Panc1 (cell line): ENCODE measurements at places on chromosomes 4 and X. TPM values are rescaled to one million over a fixed set of nuclear protein-coding genes. Genes with fewer than 3 reads are reported as not detected.
A peak's percentile ranks its signal among the peaks of the same experiment; 100 is the strongest.

GRCh38 chr4:174201871-174202270 lies 81.6 kb downstream of the FBXO8 start:
- no peak for DNase-seq
- H3K27me3 ChIP-seq = no peaks in the 10 kb centered on the region
- H3K27ac ChIP-seq = no peak overlapping the region
- H3K36me3 ChIP-seq = no peaks in the 10 kb centered on the region
- no peaks in the 10 kb centered on the region for H3K4me1 ChIP-seq

- no peaks in the 10 kb centered on the region for H3K36me3 ChIP-seq
- no peaks in the 10 kb centered on the region for H3K27me3 ChIP-seq
- no peak for DNase-seq
- H3K27ac ChIP-seq = no peak overlapping the region
- H3K4me1 ChIP-seq = no peaks in the 10 kb centered on the region
Measured at GRCh38 chr4:189436207-189436606, 504.5 kb upstream of the FRG1 start.

DNA sequence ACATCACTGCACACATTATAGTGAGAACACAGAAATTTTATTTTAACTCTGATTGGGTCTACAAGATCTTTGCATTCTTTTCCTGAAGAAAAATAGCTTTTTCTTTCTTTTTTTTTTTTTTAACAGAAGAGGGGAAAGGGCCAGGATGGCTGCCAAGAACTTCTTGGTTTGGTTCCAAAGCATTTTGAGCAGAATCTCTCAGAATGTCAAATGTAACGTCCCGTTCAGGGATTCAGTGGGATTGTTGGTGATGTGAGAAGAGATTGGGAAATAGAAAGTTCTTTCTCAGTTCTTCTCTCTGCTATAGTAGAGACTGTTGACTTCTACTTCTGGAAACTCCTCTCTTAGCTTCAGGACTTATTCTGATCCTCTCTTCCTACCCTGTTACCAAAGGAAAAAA lies 70.9 kb upstream of the CBR4 start:
- peaks cover 15% of the 10 kb centered on the region for H3K4me1 ChIP-seq
- DNase-seq = no peak
- H3K36me3 ChIP-seq = no peaks in the 10 kb centered on the region
- H3K4me3 ChIP-seq = no peak overlapping the region
- no peaks in the 10 kb centered on the region for H3K27me3 ChIP-seq
- peak overlapping the region; percentile 44 for H3K27ac ChIP-seq

GRCh38 chr4:80265571-80266252 lies 752 bp upstream of the FGF5 start:
- H3K27me3 ChIP-seq = peaks cover 10% of the 10 kb centered on the region
- H3K4me3 ChIP-seq = peak overlapping the region; percentile 80
- H3K4me1 ChIP-seq = no peaks in the 10 kb centered on the region
- H3K36me3 ChIP-seq = no peaks in the 10 kb centered on the region

DNA sequence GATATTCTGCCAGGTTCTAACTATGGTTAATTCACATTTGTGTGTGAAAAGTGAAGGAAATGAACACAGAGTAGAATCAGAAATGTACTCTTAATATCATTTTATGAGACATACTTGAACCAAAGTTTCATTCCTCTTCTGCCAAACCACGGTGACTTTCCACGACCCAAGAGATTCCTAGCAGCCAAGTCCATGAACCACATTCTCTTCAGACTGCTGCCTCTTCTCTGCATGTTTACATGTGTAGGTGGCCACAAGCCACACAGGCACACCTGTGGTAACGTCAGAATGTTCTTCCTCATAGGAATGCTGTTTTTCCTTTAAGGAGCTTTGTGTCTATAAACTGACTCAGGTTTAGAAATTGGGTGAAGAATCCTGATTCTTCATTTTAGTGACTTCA lies 1411.2 kb downstream of the RAPGEF2 start:
- no peak for DNase-seq
- no peak overlapping the region for H3K27ac ChIP-seq
- no peaks in the 10 kb centered on the region for H3K4me1 ChIP-seq
- no peaks in the 10 kb centered on the region for H3K27me3 ChIP-seq
- no peaks in the 10 kb centered on the region for H3K36me3 ChIP-seq

DNA sequence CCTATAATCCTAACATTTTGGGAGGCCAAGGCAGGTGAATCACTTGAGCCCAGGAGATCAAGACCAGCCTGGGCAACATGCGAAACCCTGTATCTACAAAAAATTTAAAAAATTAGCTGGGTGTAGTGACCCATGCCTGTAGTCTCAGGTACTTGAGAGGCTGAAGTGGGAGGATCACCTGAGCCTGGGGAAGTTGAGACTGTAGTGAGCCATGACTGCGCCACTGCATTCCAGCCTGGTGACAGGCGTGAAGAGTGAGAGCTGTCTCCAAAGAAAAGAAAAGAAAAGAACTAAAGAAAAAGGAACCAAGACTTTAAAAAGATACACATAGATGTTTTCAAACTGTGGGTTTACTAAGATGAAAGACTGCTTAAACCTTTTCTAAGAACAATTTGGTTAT lies 129.0 kb downstream of the SPCS3 start:
- H3K4me1 ChIP-seq = no peaks in the 10 kb centered on the region
- no peaks in the 10 kb centered on the region; the same call in 1 of the 2 replicates for H3K36me3 ChIP-seq
- no peaks in the 10 kb centered on the region for H3K27me3 ChIP-seq
- H3K4me3 ChIP-seq = no peak overlapping the region
- no peak for DNase-seq
- no peak overlapping the region for H3K27ac ChIP-seq

DNA sequence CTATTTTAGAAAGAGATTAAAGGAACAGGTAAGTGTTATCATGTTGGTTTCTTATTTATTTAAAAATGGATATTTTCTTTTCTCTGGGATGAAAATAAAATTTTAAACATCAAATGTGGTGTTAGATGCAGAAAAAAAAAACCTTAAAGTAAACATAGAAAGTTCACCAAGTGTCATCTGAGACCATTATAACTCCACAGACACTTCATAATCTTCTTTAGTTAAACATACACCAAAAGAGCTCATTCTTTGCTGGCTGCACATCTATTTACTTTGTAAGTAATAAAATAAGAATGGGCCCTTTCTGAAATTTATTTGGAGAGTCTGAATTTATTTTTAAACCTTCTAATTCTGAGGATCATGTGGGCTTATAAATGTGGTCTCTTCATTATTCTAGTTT lies 460.7 kb upstream of the CTSO start:
- no peaks in the 10 kb centered on the region for H3K36me3 ChIP-seq
- H3K27me3 ChIP-seq = no peaks in the 10 kb centered on the region
- no peak for DNase-seq
- H3K4me1 ChIP-seq = no peaks in the 10 kb centered on the region

DNA sequence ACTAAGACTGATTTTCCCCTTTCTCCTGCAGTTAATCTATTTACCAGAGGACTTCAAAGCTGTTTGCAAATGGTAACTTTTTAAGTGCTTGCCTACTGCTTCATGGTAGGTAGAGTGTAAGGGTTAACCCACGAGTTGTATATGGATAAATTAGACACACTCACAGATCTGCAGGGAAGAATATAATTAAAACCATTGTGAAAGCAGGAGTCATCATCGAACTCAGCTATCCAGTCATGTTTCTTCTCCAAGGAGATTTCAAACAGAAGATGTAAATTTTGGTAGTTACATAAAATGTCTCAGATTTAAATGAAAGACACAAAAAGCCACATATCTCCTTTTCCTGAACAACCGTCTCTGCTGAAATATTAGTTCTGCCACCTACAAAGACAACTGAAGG lies 549 bp upstream of the XG start:
- no peak overlapping the region for H3K27ac ChIP-seq
- no peaks in the 10 kb centered on the region for H3K4me1 ChIP-seq
- no peaks in the 10 kb centered on the region for H3K27me3 ChIP-seq
- DNase-seq = no peak
- H3K4me3 ChIP-seq = no peak overlapping the region
- no peaks in the 10 kb centered on the region for H3K36me3 ChIP-seq

DNA sequence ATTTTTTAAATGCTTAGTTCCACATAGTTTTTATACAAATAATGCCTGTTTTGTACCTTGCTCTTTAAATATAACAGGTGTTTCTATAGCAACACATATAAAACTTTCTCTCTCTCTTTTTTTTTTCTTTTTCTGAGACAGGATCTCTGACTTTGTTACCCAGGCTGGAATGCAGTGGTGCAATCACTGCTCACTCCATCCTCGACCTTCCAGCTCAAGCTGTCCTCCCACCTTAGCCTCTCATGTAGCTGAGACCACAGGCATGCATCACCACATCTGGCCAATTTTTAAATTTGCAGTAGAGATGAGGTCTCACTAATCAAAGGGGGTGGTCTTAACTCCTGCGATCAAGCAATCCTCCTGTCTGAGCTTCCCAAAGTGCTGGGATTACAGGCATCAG lies 18.3 kb upstream of the SULT1E1 start:
- H3K27ac ChIP-seq = no peak overlapping the region
- H3K4me1 ChIP-seq = no peaks in the 10 kb centered on the region

DNA sequence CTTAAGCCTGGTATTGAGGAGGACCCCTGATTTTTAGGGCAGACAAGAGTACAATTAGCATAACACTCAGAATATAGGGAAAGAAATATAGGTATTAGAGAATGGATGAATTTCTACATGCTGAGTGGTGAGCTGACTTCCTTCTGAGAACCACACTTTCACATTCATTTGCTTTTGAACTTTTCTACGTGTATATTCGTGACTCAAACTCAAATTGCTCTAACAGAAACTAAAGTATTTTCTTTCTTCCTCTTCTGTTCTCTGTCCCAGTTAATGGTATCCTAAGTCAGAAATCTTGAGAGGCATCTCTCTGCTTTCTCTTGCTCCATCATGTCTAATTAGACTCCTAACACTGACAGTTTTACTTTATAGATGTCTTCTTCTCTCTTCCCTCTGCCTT lies 103.2 kb upstream of the CITED1 start:
- H3K27ac ChIP-seq = no peak overlapping the region
- no peak for DNase-seq
- no peaks in the 10 kb centered on the region for H3K36me3 ChIP-seq
- H3K27me3 ChIP-seq = no peaks in the 10 kb centered on the region
- H3K4me1 ChIP-seq = no peaks in the 10 kb centered on the region

DNA sequence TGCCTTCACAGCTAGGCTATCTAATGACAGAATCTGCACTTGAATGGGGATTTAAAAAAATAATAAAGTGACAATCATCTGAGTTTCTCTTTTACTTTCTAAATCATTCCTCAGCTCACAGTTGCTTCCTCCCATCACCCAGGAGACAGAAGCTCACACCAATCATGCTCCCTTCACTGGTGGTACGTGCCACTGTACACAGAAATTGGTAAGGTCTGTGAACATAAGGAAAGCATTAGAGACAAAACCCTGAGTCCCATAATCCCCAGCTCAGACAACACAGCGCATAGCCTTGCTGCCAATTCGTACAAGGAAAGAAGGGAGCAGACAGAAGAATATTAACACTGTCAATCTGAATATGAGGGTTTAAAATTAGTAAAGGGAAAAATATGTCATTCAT lies 133.1 kb downstream of the IDS start:
- H3K27ac ChIP-seq = no peak overlapping the region
- DNase-seq = no peak
- H3K36me3 ChIP-seq = no peaks in the 10 kb centered on the region
- H3K27me3 ChIP-seq = no peaks in the 10 kb centered on the region

- H3K36me3 ChIP-seq = no peaks in the 10 kb centered on the region
- no peak for DNase-seq
Measured at GRCh38 chr4:137203601-137204000, 328.7 kb downstream of the PCDH18 start.

- H3K27me3 ChIP-seq = no peaks in the 10 kb centered on the region
- H3K36me3 ChIP-seq = no peaks in the 10 kb centered on the region
- no peak overlapping the region for H3K4me3 ChIP-seq
- no peaks in the 10 kb centered on the region for H3K4me1 ChIP-seq
- H3K27ac ChIP-seq = no peak overlapping the region
Measured at GRCh38 chr4:19329631-19330030, 922.1 kb upstream of the SLIT2 start.

GRCh38 chrX:150365051-150365989 lies 2.2 kb downstream of the MAMLD1 start:
- H3K27me3 ChIP-seq = peaks cover 4% of the 10 kb centered on the region
- H3K4me3 ChIP-seq = peak overlapping the region; percentile 51
- peaks cover 8% of the 10 kb centered on the region; the same call in 1 of the 2 replicates for H3K4me1 ChIP-seq
- DNase-seq = no peak

- no peaks in the 10 kb centered on the region for H3K27me3 ChIP-seq
- no peaks in the 10 kb centered on the region for H3K36me3 ChIP-seq
- DNase-seq = no peak
- no peaks in the 10 kb centered on the region for H3K4me1 ChIP-seq
Measured at GRCh38 chrX:84175958-84176357, 12.0 kb downstream of the RPS6KA6 start.

- no peaks in the 10 kb centered on the region for H3K36me3 ChIP-seq
- no peak overlapping the region for H3K27ac ChIP-seq
- no peaks in the 10 kb centered on the region for H3K27me3 ChIP-seq
- H3K4me3 ChIP-seq = no peak overlapping the region
Measured at GRCh38 chr4:90152024-90152423, 24.8 kb downstream of the CCSER1 start.

DNA sequence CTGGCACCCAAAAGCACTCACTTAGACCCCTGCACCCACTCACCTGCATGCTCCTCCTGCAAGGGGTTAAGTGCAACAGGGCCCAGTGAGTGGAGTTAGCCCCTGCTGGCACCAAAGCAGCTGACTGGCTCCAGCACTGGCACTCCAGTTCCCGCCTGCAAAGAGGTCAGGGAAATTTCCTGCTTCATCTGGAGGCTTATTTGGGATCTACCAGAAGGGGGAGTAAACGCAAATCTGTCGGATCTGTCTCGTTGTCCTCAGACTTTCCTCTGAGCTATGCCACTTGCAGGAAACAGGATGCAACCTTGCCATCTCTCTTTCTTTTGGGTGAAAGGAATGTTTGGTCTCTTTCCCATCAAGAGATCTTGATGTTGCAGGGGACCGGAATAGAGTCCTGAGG lies 435.6 kb downstream of the PCDH10 start:
- no peaks in the 10 kb centered on the region for H3K27me3 ChIP-seq
- H3K27ac ChIP-seq = no peak overlapping the region
- H3K4me1 ChIP-seq = no peaks in the 10 kb centered on the region
- no peak for DNase-seq

- no peaks in the 10 kb centered on the region for H3K4me1 ChIP-seq
- H3K4me3 ChIP-seq = no peak overlapping the region
- no peaks in the 10 kb centered on the region for H3K36me3 ChIP-seq
- no peak overlapping the region for H3K27ac ChIP-seq
- H3K27me3 ChIP-seq = no peaks in the 10 kb centered on the region
Measured at GRCh38 chr4:120636120-120636630, 286.4 kb downstream of the PRDM5 start.

DNA sequence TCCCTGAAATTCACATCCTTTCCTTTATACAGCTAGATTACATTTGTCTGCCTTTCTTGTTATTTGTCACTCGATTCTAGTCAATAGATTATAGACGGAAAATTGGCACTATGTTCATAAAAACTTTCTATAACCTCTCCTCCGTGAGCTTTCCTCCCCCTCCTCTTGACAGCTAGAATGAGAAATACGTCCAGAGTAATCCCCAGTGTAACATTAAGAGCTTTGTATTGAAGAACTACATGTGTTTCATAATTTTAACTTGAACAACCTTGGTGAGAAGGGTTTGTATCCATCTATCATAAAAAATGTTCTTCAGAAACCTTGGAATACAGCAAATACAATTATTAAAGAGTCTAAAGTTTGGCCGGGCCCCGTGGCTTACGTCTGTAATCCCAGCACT lies 1707.4 kb downstream of the PCDH7 start:
- no peaks in the 10 kb centered on the region for H3K36me3 ChIP-seq
- DNase-seq = no peak
- H3K4me3 ChIP-seq = no peak overlapping the region
- H3K27ac ChIP-seq = no peak overlapping the region
- no peaks in the 10 kb centered on the region for H3K4me1 ChIP-seq

Gene STPG2
- not detected for total RNA-seq

Gene CABS1
- total RNA-seq = not detected

Gene IL3RA
- 0.28 TPM for total RNA-seq

Gene FGG
- 1.8 TPM for total RNA-seq

Gene TLR1
- total RNA-seq = 0.41 TPM

Gene MAN2B2
- 34.4 TPM for total RNA-seq

Gene MAB21L2
- not detected for total RNA-seq

Gene SATL1
- not detected for total RNA-seq
